ENCODE measurements at places on chromosomes 12 and 14.
A peak's percentile ranks its signal among the peaks of the same experiment; 100 is the strongest.

- DNase-seq: peak; percentile 63
Measured at GRCh38 chr14:68816183-68816942, 23.5 kb upstream of the ZFP36L1 start.

- no peak for DNase-seq
Measured at GRCh38 chr12:20492251-20492760, 124.0 kb downstream of the PDE3A start.

DNA sequence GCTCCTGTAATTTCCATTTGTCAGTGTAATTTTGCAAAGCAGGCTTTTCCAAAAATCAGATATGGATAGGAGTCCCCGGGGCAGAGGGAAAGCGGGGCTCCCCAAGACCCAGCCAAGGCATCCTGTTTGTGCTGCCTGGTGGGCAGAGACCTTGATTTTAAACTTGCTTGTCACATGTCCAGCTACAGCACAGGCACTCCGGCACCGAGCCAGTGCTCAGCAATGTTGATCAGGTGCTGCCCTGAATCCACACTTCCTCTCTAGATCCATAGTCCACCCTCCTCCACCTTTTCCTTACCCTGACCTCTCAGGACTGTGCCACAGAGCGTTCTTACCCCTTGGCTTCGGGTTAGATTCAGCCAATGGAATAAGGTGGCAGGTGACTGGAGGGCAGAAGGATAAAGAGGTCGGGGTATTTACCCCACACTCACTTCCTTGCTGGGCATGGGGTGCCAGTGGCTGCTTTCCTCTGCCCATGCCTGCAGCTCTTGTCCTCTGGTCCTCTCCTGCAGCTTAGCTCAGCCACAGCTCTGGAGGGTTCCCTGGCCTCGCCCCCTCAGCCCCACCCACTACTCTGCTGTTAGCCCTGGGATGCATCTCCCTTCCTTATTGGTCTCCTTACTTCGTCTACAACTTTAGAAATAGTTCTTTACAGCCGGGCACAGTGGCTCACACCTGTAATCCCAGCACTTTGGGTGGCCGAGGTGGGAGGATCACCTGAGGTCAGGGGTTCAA lies 80.1 kb downstream of the IRF2BPL start:
- DNase-seq: peak; percentile 46

GRCh38 chr14:105193916-105194782 lies 13.0 kb upstream of the NUDT14 start:
- no peak for DNase-seq

DNA sequence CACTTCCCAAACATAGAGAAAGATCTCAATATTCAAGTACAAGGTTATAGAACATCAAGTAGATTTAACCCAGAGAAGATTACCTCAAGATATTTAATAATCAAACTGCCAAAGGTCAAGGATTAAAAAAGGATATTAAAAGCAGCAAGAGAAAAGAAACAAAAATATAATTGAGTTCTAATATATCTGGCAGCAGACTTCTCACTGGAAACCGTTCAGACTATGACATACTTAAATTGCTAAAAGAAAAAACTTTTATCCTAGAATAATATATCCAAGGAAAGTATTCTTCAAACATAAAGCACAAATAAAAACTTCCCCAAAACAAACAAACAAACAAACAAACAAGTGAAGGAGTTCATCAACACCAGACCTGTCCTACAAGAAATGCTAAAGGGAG lies 92.4 kb downstream of the FSCB start:
- no peak for DNase-seq

- no peak for DNase-seq
Measured at GRCh38 chr14:99721792-99722516, 37.9 kb downstream of the CYP46A1 start.

- peak; percentile 61 for DNase-seq
Measured at GRCh38 chr14:91361233-91361811, 56.3 kb downstream of the CCDC88C start.

DNA sequence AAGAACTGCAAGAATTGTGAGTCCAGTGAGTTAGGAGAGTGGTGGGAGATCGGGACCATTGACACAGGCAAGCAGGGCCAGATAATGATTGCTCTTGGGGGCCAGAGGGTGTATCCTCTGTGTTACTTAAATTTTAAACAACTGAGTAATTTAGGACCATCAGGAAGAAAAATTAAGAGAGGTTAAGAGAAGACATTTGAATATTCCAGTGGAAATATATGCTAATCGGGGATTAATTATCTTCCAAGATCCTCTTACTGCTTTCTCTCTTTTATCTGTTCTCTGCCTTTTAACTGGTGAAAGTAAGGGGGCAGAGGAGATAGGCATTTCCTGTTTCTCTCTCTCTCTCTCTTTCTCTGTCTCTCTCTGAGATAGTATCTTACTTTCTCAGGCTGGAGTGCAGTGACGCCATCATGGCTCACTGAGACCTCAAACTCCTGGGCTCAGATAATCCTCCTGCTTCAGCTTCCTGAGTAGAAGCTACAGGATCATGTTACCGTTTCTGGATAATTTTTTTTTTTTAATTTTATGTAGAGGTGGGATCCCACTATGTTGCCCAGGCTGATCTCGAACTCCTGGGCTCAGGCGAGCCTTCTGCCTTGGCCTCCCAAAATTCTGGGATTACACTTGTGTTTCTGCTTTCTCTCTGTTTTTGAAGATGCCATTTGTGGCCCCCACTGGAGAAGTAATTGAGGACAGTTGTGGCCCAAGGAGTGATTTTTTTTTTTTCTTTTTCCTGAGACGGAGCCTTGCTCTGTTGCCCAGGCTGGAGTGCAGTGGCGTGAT lies 85.1 kb downstream of the DIP2B start:
- no peak for DNase-seq

DNA sequence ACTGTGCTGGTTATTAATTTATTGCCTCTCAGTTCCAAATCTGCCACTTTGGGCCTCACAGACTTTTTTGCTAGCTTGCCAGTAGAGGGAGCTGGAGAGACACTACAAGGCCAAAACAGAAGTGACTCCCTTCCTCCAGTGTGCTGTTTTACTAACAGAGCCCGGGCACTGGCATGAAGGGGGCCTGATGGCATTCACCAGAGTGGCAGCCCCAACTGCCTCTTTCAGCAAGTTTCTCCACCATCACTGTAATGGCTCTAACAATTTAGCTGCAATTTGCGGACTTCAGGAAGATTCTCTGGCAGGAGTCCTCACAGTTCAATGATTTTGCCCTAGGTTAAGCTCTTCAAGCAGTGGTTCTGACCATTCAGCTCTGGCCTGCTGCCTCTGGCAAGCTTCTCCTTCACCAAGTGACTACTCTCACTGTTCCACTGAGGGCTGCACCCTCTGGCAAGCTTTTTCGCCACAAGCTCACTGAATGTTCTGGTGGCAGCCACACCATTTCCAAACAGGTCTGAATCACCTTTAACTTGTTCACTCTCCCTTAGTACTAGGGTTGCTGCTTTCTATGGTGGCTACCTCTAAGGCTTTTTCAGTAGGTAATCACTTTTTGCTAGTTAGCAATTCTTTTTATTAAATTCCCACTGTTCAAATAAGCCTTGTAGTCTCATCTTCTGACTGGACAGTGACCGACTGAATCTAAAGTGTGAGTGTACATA lies 104.9 kb downstream of the ZC3H14 start:
- DNase-seq: peak; percentile 70

- no peak for DNase-seq
Measured at GRCh38 chr12:68851592-68852306, 43.8 kb downstream of the MDM2 start.

GRCh38 chr14:104118006-104118844 lies 20.2 kb upstream of the KIF26A start:
- no peak for DNase-seq

GRCh38 chr12:4992871-4993270 lies 50.8 kb upstream of the KCNA5 start:
- DNase-seq: no peak

DNA sequence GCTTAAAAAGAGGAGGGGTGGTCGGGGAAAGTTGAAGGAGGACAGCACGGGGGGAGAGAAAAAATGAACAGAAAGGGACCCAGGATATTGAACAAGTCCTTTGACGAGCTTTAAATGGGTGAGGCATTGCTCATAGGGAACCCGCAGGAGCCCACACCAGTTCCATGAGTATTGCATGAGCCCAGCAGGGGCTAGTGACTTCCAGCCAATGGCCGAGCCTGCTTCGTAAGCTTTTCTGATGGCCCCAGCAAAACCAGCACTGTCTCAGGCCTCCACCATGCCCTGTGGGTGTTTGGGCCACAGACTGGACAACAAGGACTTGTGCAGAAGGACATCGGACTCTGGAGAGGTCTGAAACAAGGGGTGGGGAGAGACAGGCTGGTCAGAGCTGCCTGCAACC lies 109.5 kb downstream of the ZFP36L1 start:
- DNase-seq: no peak

GRCh38 chr12:27924350-27925135 lies 48.0 kb downstream of the PTHLH start:
- DNase-seq: no peak

GRCh38 chr12:54216797-54217661 lies 28.2 kb upstream of the SMUG1 start:
- DNase-seq: peak; percentile 79

DNA sequence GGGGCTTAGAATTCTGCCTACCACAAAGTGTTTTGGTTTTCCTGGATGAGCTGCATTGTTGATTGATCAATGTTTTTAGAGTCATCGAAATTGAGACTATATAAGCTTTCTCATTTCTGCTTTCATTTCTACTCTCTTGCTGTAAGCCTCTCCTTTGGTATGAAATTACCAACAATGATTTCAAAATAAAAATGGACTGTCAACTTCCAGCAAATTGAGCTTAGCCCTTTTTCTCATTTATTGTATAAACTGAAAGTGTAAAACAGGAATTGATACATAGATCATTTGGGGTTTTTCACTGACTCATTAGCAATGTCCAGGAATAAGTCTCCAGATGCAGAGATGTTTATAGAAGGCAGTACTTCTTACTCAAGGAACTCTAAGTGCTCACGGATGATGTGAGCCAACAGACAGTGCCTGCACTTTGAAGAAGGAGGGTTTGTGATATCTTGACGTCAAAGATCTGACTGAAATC lies 20.0 kb upstream of the PCNX1 start:
- no peak for DNase-seq

DNA sequence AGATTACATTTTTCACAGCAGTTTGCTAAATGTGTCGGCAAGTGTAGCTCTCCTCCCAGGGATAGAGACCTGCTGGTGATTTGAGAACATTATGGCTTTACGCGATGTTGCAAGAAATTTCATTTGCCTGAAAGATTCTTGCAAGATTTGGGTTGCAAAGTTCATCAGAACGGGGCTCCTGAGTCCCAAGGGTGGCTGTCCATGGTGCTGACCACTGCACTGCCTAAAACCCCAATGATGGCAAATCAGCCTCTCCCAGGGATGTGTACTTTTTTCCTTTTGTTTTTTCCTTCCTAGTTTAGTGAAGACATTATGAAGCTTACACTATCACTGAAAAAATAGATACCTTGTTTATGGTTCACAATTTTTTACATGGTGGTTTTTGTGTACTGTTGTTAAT lies 85.4 kb downstream of the WSCD2 start:
- peak; percentile 3 for DNase-seq

DNA sequence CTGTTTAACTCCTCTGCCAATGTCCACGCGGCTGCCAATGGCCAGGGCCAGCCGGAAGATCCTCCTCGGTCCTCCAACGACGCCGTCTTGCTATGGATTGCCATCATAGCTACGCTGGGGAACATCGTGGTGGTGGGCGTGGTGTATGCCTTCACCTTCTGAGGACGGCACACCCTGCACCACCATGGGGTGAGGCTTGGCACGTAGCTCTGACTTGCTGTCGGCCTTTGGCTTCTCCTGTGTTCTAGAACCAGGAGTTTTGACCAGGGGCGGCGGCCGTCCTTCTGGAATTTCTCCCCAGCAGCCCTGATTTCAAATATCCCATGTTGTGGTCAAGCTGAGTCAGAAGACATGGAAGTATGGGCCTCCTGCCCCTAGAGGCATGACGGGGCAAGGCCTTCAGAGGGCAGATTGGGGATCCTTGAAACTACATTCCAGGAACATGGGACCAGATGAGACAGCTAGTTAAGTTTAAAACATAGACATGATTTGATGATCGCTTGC lies 47.5 kb downstream of the C14orf132 start:
- no peak for DNase-seq

DNA sequence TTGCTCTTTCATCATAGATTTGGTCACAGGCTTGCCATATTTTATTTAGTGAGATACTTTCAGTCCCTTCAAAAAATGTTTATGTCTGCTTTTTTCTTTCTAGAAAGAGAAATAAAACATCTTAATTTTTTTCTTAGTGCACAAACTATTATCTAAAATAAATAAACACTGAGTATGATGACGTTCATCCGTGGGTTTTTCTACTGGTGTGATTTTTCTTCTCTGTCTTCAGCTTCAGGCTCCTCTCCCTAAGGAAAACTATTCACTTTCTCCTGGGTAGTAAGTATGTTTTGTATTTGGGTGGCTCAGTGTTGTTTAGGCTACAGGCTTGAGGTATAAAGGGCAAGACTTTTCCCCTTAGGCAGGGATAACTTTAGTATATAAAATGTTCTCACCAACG lies 154.7 kb downstream of the DACT1 start:
- no peak for DNase-seq

DNA sequence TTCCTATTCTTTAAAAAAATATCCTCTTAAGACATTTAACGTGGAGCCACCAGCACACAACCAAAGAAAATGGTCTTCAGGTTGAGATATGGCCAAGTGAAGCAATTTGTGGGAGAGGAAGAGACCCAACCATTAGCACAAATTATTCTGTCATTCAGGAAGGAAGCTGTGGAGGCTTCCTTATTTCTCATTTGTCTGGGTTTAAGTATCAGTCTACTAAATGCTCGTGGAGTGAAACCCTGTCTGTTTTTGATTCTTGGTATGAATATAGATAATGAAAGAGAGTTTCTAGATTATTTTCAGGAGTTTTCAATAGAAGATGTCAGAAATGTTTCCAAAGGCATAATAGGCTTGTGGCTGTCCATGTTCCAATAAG lies 125.1 kb downstream of the GPR65 start:
- DNase-seq: no peak

DNA sequence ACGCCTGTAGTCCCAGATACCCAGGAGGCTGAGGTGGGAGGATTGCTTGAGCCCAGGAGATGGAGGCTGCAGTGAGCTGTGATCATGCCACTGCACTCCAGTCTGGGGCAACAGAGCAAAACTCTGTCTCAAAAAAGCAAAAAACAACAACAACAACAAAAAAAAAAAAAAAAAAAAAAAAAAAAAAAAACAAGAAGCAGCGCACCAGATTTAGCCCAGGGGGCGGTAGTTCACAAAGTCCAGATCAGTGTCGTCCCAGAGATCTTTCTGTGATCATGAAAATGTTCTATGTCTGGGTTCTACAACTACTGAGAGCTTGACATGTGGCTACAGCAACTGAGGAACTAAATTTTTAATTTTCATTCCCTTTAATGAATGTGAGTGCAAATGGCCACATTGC lies 27.4 kb downstream of the OAS2 start:
- no peak for DNase-seq

DNA sequence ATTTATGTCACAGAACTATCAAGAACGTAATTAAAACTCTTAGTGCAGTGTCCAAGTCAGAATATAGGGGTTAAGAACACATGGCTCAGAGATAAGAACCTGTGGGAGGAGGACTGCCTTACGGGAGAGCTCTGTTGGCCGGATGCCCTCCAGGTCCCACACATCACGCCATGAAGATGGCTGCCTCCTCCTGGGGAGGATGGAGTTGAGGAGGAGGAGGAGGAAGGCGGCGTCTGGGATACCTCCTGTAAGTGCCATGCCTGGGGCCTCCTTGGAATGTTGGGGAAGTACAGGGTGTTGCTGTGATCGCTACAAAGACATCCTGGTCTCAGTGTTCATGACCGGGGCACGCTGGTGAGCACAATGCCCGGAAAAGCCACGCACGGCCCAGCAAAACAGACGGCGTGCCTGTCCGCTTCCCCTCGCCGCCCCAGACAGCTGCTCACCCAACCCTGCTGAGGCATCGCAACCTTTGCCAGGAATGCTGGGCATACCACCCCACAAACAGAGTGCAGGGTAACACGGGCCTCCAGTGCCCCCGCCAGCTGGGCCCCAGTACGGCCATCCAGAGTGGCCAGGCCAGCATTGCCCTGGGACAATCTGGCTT lies 28.7 kb upstream of the CD9 start:
- no peak for DNase-seq
